GM23248 (cell line): ENCODE measurements at places on chromosomes 7 and 10. TPM values are rescaled to one million over a fixed set of nuclear protein-coding genes. Genes with fewer than 3 reads are reported as not detected.

Gene SPDYE3
- not detected in 2 replicates for total RNA-seq

DNA sequence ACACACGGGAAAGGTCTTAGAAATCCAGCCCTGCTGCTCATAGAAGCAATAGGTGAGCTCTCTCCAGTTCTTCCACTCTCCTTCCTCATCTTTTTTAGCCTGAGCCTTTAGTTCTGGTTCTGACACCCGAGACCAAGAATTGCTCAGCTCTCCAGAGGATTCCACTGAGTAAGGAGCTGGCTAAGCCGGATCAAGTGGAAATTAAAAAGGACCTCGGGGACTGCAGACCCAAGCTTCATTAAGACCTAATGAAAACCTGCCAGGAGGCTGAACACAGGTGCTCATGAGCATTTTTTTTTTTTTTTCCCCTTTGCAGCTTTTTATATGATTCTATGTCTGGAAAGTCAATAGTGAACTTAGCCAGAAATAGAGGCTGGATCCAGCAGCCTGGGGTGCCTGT lies 1176.0 kb upstream of the AUTS2 start:
- H3K4me3 ChIP-seq, result no peak overlapping the region
- no peaks in the 10 kb centered on the region for H3K27me3 ChIP-seq
- DNase-seq, result no peak
- no peaks in the 10 kb centered on the region for H3K4me1 ChIP-seq
- H3K27ac ChIP-seq, result no peak overlapping the region

DNA sequence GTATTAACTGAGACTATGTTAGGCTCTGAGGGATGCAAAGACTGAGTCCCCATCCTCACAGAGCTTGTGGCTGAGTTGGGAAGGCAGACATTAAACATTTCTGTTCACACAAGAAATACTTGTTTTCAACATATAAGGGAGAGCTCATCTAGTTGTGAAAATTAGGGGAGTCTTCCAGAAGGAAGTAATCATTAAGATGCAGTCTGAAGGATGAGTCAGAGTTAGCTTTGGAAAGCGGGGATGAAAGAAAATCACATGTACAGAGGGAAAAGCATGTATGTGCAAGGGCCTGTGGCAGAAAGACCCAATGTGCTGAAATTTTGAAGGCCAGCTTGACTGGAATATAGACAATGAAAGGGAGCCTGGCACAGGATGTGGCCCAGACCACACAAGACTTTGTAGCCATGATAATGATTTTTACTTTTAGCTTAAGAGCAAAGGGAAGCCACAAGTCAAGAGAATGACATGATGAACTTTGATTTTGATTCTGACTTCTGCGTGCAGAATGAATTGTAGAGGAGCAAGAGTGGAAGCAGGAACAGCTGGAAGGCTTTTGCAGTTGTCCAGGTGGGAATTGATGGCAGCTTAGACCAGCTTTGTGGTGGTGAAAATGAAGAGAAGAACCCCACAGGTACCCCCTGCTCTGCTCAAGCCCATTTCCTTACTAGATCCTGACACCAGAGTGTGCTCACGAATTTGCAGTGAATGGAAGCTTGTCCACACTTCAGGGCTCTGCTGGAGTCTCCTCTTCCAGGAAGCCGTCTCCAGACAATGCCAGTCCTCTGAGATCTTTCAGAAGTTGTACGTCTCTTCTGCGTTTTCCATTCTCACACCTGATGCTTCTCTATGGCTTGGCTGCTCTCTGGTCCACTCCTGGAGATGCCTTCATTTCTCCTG lies 115.6 kb downstream of the ATXN7L1 start:
- peak overlapping the region; percentile 28; the same call in 1 of the 2 replicates for H3K27ac ChIP-seq
- H3K36me3 ChIP-seq, result no peaks in the 10 kb centered on the region
- no peak overlapping the region for H3K4me3 ChIP-seq
- H3K27me3 ChIP-seq, result no peaks in the 10 kb centered on the region

GRCh38 chr7:92697414-92697813 lies 107.2 kb upstream of the FAM133B start:
- no peak for DNase-seq
- no peak overlapping the region for H3K4me3 ChIP-seq
- peaks cover 52% of the 10 kb centered on the region for H3K4me1 ChIP-seq
- peak overlapping the region; percentile 73 for H3K27ac ChIP-seq
- H3K36me3 ChIP-seq, result no peaks in the 10 kb centered on the region

- peaks cover 13% of the 10 kb centered on the region for H3K36me3 ChIP-seq
- H3K27ac ChIP-seq, result no peak overlapping the region
- peak; percentile 54 for DNase-seq
- peaks cover 16% of the 10 kb centered on the region for H3K4me1 ChIP-seq
- H3K4me3 ChIP-seq, result no peak overlapping the region
Observed at GRCh38 chr10:77974396-77975074, 48.0 kb upstream of the DLG5 start.
